ENCODE measurements at places on chromosomes 2 and 18.

DNA sequence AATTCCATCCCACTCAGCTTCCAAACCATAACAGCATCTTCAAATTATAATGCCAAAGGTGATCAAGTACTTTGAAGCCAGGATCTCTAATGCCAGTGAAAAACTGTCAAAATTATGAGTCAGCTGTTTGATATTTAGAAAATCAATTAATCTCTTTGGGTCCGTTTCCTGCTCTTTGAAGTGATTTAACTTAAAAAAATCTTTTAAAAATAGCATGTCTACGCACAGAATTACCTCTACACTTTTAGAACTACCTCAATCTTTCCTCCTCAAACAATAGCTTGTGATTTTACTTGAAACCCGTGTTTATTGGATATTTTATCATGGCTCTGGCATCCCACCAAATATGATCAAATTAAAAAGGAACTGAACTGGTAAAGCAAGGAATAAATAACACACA, 31.3 kb upstream of the TANK start:
- peak; percentile 69 for DNase-seq
- no peak overlapping the region for H3K4me3 ChIP-seq
- H3K27me3 ChIP-seq = no peaks in the 10 kb centered on the region
- peak overlapping the region; percentile 54 for H3K27ac ChIP-seq

- H3K27ac ChIP-seq = no peak overlapping the region
- no peaks in the 10 kb centered on the region for H3K4me1 ChIP-seq
- H3K27me3 ChIP-seq = no peaks in the 10 kb centered on the region
- H3K36me3 ChIP-seq = no peaks in the 10 kb centered on the region
Observed at GRCh38 chr2:30688956-30689401, 118.3 kb downstream of the CAPN13 start.

- H3K4me1 ChIP-seq = peaks cover 8% of the 10 kb centered on the region
- no peaks in the 10 kb centered on the region for H3K27me3 ChIP-seq
- H3K36me3 ChIP-seq = no peaks in the 10 kb centered on the region
- no peak overlapping the region for H3K27ac ChIP-seq
- H3K4me3 ChIP-seq = no peak overlapping the region
Observed at GRCh38 chr2:197198890-197199289, 111.7 kb downstream of the ANKRD44 start.

- no peaks in the 10 kb centered on the region for H3K36me3 ChIP-seq
- peak overlapping the region; percentile 99 for H3K27ac ChIP-seq
- H3K4me1 ChIP-seq = peaks cover 24% of the 10 kb centered on the region
- peak; percentile 65 for DNase-seq
Observed at GRCh38 chr2:64062840-64063239, 43.6 kb upstream of the VPS54 start.

- no peaks in the 10 kb centered on the region for H3K27me3 ChIP-seq
- no peaks in the 10 kb centered on the region for H3K4me1 ChIP-seq
- H3K27ac ChIP-seq = no peak overlapping the region
- H3K4me3 ChIP-seq = peak overlapping the region; percentile 9
- DNase-seq = peak; percentile 71
Observed at GRCh38 chr2:26503231-26503880, 25.4 kb upstream of the OTOF start.
